ENCODE measurements at places on chromosomes 6 and 20.

- H3K4me1 ChIP-seq, result peaks cover 12% of the 10 kb centered on the region
- peak overlapping the region; percentile 58 for H3K4me3 ChIP-seq
- peak; percentile 30 for DNase-seq
- no peaks in the 10 kb centered on the region for H3K27me3 ChIP-seq
Observed at GRCh38 chr6:34393191-34393965, 909 bp upstream of the NUDT3 start.

DNA sequence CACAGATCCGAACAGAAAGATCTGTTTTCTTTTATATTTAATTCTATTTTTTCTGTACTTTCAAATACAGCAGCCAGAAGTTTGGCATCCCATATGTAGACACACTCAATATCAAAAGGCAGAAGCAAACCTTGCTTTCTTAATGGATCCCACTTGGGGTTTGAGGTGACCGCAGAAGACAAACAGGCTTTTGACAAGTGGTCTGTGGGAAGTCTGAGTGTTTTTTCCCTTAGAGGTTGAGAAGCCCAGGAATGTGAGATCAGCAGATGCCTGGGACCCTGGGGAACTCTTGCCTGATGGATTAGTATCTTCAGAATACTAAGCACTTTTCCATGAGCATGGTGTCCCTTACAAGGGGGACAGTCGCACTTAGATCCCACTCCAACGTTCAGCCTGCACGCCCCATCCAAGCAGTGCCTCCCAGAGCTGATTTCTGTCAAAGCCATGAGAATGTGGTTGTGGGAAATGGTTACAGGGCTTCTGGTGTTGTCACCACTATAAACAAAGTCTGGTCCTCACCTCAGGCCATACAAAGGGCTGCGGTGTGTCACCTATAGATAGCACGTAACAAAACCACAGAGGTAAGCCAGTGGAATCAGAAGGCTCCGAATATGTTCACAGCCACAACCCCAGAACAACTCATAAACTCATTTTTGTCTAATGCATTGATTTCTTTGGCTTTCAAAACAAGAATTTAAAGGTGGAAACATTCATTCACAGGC, 12.7 kb downstream of the IL17F start:
- peaks cover 59% of the 10 kb centered on the region for H3K27me3 ChIP-seq
- H3K36me3 ChIP-seq, result no peaks in the 10 kb centered on the region
- H3K4me3 ChIP-seq, result no peak overlapping the region
- DNase-seq, result peak; percentile 70
- H3K27ac ChIP-seq, result no peak overlapping the region
- H3K4me1 ChIP-seq, result peaks cover 27% of the 10 kb centered on the region

DNA sequence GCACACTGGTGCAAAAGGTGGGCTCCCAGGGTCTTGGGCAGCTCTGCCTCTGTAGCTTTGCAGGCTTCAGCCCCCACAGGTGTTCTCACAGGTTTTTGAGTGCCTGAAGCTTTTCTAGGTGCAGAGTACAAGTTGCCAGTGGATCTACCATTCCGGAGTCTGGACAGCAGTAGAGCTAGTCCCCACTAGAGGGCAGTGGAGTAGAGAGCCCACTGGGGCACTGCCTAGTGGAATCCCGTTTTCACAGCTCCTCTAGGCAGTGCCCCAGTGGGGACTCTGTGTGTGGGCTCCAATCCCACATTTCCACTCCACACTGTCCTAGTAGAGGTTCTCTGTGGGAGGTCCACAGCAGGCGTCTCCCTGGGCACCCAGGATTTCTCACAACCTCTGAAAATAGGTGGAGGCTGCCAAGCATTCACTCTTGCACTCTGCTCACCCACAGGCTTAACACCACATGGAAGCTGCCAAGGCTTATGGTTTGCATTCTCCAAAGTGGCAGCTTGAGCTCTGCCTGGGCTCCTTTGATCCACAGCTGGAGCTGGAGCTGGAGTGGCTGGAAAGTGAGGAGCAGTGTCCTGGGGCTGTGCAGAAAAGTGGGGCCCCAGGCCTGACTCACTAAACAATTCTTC, 86.3 kb upstream of the PROKR2 start:
- H3K36me3 ChIP-seq, result no peaks in the 10 kb centered on the region
- no peak overlapping the region for H3K4me3 ChIP-seq
- DNase-seq, result peak; percentile 50
- H3K4me1 ChIP-seq, result peaks cover 6% of the 10 kb centered on the region

DNA sequence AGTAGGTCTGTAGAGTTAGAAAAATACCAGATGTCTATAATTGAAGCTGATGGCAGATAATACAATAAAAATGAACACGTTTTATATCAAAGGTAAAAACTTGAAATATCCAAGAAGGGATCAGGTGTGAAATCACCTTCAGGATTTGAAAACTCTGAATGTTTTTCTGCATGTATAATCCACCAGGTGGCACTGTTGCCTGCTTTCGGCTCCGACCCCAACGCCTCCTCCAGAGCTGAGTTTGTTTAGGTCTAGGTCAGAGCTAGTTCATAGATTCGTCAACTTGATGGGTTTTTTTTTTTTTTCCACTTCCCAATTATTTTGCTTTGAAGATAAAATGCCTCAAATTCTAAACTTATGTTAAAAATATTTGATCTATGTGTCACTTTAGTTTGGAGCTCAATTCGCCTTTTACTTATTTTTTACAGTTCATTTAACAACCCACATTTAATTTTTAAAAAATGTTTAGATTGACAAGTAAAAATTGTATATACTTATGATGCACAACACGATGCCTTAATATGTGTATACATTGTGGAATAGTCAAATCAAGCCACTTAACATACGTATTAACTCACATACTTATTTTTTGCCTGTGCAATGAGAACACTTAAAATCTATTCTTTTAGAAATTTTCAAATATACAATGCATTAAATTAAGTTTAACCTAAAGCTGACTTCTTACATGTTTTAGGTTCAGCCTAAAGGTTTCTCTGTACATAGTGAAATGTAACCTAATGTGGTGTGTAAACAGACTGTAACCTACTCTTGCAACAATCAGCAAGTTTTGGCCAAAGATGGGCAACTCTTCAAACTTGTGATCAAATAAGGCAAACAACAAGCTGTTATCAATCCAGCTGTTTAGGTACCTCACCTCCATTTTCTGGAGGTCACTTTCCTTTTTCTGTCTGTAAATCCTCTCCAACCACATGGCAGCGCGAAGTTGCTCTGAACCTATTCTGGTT, 39.4 kb upstream of the ENPP4 start:
- no peaks in the 10 kb centered on the region for H3K4me1 ChIP-seq
- peaks cover 21% of the 10 kb centered on the region for H3K27me3 ChIP-seq
- H3K36me3 ChIP-seq, result no peaks in the 10 kb centered on the region
- H3K4me3 ChIP-seq, result no peak overlapping the region

DNA sequence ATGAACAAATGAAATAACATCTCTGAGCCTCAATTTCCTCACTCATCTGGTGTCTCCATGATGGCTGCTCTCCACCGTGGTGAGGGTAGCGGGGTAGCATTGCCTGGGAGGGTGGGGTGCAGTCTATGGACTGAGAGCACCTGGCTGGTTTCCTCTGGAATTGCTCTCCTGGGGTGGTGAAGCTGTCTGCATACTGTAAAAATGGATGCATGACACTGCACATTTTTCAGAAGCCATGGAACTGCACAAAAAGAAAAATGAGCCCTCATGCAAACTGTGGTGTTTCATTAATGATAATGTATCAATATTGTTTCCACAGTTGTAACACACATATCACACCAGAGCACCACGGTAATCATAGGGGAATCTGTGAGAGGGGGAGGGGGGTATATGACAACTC, 12.1 kb upstream of the ITPR3 start:
- H3K4me3 ChIP-seq, result no peak overlapping the region
- H3K27me3 ChIP-seq, result peaks cover 9% of the 10 kb centered on the region
- no peak for DNase-seq
- peaks cover 2% of the 10 kb centered on the region for H3K4me1 ChIP-seq
- no peak overlapping the region for H3K27ac ChIP-seq

GRCh38 chr6:123085403-123085802, 89.4 kb downstream of the CLVS2 start:
- H3K27ac ChIP-seq, result no peak overlapping the region
- H3K36me3 ChIP-seq, result no peaks in the 10 kb centered on the region
- H3K4me1 ChIP-seq, result no peaks in the 10 kb centered on the region
- no peak overlapping the region for H3K4me3 ChIP-seq
- no peak for DNase-seq

All from activated CD8-positive, alpha-beta T cell treated with anti-CD3 and anti-CD28 coated beads, Interleukin-2, amount 10 ng/mL, durations not matched to agents 7 days and 5 days (primary cell).